Omental fat pad (tissue), 4 donors: ENCODE measurements at places on chromosomes 7 and 10. TPM values are rescaled to one million over a fixed set of nuclear protein-coding genes. Genes with fewer than 3 reads are reported as not detected.

GRCh38 chr7:111026343-111026742 lies 64.6 kb upstream of the LRRN3 start:
- DNase-seq = no peak

Gene FBXL13
- total RNA-seq = 2.1 TPM

GRCh38 chr10:4154191-4154715 lies 369.2 kb upstream of the KLF6 start:
- DNase-seq = no peak

GRCh38 chr7:157013602-157014549 lies 3.4 kb upstream of the MNX1 start:
- no peak for DNase-seq

DNA sequence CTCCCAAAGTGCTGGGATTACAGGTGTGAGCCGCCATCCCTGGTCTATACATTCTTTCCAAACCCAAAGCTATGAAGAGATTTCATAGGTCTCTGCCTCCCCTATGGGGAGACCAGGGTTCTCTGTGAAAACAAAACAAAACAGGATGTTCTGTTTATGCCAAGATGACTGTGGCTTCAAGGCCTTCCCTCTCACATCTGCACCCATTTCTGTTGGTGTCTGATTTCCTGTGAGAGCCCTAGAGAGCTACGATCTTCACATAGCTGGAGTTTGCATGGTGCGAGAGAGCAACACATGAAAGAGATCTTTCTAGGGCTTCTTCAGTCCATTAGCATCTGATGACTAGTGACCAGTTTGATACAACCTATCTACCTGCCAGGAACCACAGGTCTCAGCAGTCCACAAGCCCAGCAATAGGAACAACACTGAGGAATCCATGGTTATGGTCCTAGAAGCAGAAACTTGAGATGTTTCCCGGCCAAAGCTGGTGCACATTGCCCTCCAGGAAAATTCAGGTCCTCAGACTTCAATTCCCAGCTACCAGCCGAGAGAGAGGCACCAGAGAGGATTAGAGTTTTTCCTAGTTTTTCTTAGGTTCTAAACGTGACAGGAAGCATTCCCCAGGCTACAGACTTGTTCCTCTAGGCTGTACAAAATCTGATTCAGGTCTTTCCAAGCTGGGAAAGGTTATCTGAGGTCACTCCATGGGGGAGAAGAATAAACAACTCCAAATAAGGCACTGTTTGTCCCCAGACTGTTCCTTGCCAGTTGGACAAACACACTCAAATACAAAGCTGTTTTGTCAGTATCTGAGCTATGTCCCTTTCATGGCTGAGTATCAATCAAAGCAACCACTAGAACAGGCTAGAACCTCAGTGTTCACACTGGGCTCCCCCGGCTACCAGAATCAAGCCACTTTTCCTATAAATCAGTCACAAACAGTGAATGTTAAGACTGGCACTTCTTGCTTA lies 259.7 kb downstream of the CALN1 start:
- no peak for DNase-seq

Gene FXYD4
- not detected for total RNA-seq

DNA sequence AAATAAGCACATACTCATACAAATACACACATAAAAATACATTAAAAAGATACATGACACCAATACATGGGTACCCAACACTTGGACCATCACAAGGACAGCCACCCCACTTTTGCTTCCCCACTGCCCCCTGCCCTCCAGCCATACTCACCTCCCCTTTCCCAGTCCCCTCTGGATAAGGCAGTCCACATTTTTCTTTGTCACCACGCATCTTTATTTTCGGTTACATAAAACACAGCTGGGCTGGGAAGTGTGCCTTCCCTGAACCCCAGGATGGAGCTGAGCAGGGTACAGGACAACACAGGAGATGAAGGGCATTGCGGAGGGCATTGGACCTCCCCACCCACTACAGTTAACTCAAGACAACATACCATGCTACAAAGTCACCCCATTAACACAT lies 1.1 kb upstream of the HOXA3 start:
- peak; percentile 19 for DNase-seq

Gene STK17A
- total RNA-seq = 12.9 TPM

Gene IDI2
- total RNA-seq = not detected

DNA sequence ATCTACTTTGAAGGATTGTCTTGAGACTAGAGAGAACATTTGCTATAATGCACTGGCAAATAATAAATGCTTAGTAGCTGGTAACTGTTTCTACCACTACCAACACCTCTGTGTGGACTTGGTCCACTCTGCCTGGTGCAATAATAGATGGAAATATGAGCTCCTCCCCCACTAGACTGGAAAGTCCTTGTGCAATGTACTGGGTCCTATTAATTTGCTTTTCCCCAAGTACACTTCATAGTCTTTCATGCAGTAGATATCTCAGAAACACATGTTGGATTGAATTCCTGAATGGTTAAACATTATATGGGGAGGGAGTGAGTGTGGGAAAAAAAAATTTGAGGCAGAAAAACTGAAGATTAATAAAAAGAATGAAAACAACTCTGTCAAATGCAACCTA lies 119.3 kb downstream of the C10orf90 start:
- no peak for DNase-seq

GRCh38 chr7:28618383-28618782 lies 206.1 kb downstream of the CREB5 start:
- no peak for DNase-seq

Gene PHYHIPL
- not detected for total RNA-seq

Gene GALNT17
- 3.6 TPM for total RNA-seq

Gene CPA4
- 3.0 TPM for total RNA-seq

Gene MARVELD1
- total RNA-seq = 20.3 TPM

Gene IFIT2
- total RNA-seq = 3.3 TPM

GRCh38 chr10:99396471-99396870 lies 34.0 kb downstream of the GOT1 start:
- DNase-seq = no peak

Gene SEMA3E
- total RNA-seq = 1.4 TPM

Gene DPYSL4
- total RNA-seq = 3.0 TPM

- DNase-seq = no peak
These were observed 38.1 kb upstream of the HBP1 start for GRCh38 chr7:107130487-107131220.

DNA sequence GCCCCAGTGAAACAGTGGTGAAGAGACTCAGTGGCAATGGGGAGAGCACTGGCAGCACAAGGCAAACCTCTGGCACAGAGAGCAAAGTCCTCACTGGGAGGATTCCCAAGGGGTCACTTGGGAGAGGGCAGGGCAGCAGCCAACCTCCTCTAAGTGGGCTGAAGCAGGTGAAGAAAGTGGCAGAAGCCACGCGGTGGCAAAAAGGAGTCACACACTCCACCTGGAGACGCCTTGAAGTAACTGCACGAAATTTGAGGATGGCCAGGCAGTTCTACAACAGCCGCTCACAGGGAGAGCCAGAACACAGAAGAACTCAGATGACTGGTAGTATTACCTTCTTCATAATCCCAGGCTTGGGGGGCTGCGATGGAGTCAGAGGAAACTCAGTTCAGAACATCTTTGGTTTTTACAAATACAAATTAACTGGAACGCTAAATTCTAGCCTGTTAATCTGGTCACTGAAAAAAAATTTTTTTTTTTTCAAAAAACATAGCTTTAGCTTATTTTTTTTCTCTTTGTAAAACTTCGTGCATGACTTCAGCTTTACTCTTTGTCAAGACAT lies 574 bp upstream of the IL6 start:
- DNase-seq = no peak

GRCh38 chr10:132419538-132420468 lies 22.8 kb downstream of the PWWP2B start:
- DNase-seq = no peak
